Activated T-helper 17 cell treated with anti-CD3 and anti-CD28 coated beads, Interleukin-2, amount 50 U/mL, for 72 hours (primary cell): ENCODE measurements at places on chromosomes 2 and 18.
A peak's percentile ranks its signal among the peaks of the same experiment; 100 is the strongest.

GRCh38 chr2:220956429-220956828 is 615.7 kb downstream of the EPHA4 start:
- ATAC-seq = no peak

GRCh38 chr2:8453904-8454302 is 228.0 kb upstream of the ID2 start:
- ATAC-seq = no peak

- ATAC-seq = no peak
These were observed 88.0 kb downstream of the ITGB1BP1 start for GRCh38 chr2:9335322-9335832.

DNA sequence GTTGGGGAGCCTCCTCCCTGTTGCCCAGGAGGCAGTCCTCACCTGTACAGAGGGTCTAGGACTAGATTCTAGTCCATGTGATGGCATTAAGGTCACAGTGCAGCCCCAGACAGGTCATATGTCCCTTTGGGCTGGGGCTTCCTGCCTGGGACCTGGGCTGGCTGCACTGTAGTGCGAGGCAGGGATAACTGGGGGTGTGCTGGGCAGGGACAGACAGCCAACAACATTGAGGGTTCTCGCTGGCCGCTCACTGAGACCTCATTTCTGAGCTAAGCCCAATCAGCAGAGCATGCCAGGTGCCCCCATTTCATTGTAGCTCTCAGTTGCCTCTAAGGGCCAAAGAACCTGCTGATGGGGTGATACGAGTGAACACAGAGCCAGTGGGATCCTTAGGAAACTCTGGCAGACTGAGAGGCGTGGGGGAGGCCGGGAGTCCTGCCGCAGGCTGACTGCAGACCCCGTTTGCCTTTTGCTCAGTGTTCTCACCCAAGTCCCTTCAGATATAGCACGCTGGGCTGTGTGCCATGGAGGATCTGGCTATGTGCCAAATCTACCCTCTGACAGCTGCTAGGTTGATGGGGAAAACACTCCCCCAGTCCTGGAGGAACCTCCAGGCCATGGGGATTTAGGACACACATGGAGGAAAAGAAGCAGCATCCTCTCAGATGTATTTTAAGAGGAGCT is 51.9 kb downstream of the DYSF start:
- ATAC-seq = peak; percentile 12

GRCh38 chr2:943821-944220 is 6.8 kb upstream of the SNTG2 start:
- ATAC-seq = no peak
